Stimulated activated CD8-positive, alpha-beta memory T cell treated with anti-CD3 and anti-CD28 coated beads, Interleukin-15, amount 100 ng/mL, for 48 hours (primary cell): ENCODE measurements at places on chromosomes 13 and 19.

GRCh38 chr13:23941211-23941610, 43.9 kb upstream of the C1QTNF9B start:
- no peak for DNase-seq

DNA sequence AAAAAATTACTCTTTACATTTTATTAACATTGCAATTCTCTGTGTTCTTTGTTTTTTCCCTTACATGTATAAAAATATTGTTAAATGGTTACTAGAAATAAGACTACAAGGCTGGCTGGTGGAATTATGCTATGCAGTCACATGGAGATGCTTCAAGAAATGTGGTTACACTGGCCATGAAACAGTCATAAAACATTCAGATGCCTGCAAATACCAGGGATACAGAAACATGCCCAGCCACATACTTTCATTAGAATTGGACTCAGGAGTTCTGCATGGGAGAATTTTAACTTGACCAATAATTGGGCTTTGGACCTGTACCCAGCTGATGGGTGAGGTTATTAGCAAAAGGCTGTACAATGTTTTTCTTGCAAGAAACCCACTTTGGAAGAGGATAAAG, 1407.7 kb upstream of the SLC10A2 start:
- no peak for DNase-seq

DNA sequence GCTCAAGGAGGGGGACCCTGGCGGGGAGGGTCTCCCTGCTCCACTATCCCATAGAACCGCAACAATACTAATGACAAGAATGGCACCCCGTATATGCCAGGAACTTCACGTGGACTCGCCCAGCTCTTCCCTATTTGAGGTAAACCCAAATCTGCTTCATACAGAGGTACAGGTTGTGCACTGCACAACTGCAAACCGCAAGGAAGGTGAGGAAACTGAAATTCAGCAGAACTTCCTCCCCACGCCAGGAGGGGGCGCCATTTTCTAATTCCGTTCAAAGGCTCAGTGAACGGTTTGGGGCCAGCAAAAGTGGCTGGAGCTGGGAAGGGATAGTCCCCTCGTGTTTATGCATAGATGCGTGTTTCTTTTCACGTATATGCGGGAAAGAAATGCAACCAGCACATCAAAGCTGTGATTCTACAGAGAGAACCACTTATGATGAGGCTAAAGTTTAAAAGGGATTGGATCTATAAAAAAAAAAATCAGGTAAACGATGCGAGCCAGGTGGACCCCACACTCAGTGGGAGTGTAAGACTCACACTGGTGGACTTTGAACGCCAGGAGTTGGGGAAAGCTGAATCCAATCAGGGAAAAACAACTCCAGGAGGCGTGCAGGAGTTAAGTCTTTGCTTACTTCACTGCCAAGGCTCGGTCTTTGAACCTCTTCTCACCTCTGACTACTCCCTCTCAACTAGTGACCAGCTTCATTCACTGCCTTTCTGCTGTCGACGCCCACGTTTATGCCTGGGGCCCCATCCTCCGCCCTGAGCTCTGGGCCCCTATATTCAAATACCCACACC, 20.3 kb downstream of the C19orf81 start:
- no peak for DNase-seq

- DNase-seq = no peak
These were observed 2.7 kb upstream of the ZFP82 start for GRCh38 chr19:36420961-36421748.

GRCh38 chr13:32432856-32433255, 4.9 kb upstream of the N4BP2L1 start:
- DNase-seq = no peak

DNA sequence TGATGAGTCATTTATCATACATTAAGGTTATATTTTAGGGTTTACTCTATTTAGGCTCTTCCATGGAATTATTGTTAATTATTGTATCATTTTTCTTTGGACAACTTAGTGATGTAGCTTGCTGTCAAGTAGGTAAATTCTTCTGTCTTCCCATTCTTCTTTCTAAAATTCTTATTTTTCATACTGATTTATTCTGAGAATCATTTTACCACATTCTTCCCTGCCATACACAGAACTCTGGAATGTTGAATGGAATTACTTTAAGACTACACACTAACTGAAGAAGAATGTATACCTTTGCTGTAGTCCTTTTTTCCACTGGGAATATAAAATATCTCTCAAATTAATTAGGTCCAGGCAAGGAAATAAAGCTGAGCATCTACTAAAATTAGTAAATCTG, 24.5 kb upstream of the SLC7A1 start:
- no peak for DNase-seq

DNA sequence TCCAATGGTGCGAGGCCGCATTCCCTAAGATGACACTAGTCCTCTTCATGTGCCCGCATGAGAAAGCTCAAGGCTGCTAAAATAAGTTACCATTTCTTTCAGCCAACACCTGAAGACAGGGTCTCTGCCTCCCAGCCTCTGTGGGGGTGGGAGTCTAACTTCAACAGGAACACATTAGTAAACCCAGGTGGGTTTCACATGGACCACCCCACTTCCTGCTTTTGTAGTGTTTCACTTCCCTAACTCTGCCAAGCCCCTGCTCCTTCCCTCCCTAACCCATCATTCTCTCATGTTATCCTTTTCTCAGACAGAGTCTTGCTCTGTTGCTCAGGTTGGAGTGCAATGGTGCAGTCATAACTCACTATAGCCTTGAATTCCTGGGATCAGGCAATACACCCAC, 783.6 kb downstream of the UQCRFS1 start:
- no peak for DNase-seq
